ENCODE measurements at places on chromosomes 6 and 20. TPM values are rescaled to one million over a fixed set of nuclear protein-coding genes. Genes with fewer than 3 reads are reported as not detected.

DNA sequence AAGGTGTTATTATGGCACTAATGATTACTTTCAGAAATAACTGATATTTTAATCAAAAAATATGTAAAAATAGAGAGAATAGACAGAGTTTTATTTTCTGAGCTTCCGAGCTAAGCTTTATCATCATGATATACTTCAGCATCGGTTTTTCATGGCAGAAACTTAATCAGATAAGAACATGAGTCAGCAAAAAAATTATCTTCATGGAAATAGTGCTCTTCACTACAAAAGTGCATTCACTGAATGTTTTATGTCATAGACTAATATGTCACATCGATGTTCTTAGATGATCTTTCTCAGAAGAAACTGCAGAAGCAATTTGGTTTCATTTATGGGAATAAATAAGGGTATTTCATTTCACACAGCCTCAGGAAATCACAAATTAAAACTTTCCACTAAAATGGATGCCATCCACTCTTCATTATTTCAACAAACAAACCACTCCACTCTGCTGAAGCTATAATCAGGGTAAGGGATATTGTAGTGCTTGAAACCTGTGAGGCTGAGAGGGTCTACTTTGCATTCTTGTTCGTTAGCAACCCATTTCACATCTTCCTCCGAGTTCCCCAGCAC, 10.2 kb upstream of the MAP3K7 start:
- no peaks in the 10 kb centered on the region for H3K4me1 ChIP-seq
- no peak for DNase-seq
- no peak overlapping the region for H3K27ac ChIP-seq
- H3K4me3 ChIP-seq: no peak overlapping the region
- H3K36me3 ChIP-seq: no peaks in the 10 kb centered on the region

DNA sequence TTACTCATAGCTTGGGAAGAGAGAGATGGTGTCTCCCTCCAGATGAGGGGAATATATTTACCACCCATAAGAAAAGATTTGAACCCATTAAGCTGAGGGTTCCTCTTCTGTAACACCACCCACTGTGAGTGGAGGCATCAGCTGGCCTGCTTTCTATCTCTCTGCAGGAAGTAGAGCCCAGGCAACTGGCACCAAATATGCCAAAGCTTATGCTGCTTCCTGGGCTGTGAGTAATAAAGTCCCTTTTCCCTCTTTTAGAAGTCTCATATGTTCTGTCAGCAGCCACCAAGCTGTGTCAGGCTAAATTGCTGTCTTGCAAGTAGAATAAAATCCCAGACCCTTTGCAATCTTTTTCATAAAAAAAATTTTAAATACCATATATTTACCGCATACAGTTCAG, 241.4 kb downstream of the LAMA2 start:
- no peaks in the 10 kb centered on the region for H3K4me1 ChIP-seq
- H3K27me3 ChIP-seq: no peaks in the 10 kb centered on the region
- H3K27ac ChIP-seq: no peak overlapping the region
- H3K4me3 ChIP-seq: no peak overlapping the region
- DNase-seq: no peak
- H3K36me3 ChIP-seq: no peaks in the 10 kb centered on the region

The ZNF391 gene
- 0.29 TPM for total RNA-seq

The PPP1R18 gene
- 10.5 TPM for total RNA-seq

Data from stomach (tissue), 19 donors.